ENCODE measurements at places on chromosomes 2 and 18.
A peak's percentile ranks its signal among the peaks of the same experiment; 100 is the strongest.

GRCh38 chr2:71534826-71535225, 81.5 kb downstream of the DYSF start:
- no peak for DNase-seq

DNA sequence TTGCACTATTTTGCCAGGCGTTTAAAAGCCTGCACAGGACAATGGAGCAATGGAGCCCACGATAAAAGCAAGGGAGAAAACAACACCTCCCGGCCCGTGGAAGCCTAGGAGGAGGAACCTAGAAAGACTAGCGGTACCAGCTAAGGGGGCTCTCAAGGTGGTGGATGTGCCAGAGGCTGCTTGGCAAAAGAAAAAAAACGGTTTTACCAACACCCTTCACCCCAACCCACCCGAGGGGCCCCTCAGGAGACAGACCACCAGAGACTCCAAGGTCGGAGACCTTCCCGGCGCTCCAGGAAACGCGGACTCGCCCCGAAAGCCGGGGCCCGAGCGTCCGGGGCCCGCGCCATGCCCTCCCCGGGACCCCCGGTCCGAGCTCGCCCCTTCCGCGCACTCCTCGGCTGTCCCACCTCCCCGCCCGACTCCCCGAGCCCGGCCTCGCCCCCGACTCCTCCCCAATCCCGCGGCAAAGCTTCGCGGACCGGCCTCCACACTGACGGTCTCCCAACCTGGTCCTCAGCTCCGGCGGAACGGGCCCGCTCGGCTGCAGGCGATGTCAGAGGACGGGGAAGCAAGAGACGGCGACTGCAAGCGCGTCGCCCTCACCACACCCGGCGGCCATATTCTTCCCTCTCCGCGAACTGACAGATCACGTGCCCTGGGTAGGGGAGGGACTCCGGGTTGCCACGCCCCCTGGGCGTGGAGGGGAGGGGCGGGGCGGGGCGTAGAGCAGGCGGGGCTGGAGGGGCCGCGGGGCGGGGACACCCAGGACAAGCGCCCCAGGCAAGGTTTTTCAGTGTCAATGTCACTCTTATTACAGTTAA, at the start of gene KIDINS220:
Gene KIDINS220 (minus strand): TSS at position 643 of the 824 bp plus-strand sequence. CDS start 10,520 bp downstream, outside the sequence.
- DNase-seq: peak; percentile 86

GRCh38 chr18:31721601-31722000, 37.2 kb upstream of the B4GALT6 start:
- DNase-seq: no peak

DNA sequence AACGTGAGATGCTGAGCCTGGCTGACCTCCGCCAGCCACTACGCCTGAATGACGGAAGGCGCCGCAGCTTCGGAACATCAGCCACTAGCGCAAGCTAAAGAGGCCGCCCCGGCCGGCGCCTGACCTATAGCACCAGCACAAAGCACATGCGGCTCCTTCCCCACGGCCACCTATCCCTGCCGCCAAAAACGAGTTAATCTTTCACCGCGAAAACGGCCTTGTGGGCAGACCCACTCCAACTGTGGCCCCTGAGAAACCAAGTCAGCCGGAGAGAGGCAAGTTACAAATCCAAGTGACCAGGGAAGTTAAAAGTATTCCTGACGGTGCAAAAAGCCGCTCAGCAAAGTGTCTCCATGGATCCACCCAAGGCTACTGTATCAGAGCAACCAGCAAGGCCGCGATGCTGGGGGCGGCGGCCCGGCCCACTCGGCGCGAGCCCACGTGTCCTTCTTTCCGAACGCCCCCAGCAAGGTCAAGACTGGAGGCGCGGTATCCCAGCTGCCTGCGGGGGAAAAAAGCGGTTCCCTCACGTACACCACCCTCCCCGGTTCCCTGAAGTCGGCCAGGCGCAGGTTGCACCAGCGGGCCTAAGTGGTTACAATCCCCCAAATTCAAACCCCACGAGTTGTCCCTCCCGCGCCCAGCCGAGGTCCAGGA, 575 bp downstream of the HSPD1 start:
- peak; percentile 79 for DNase-seq

GRCh38 chr18:9055626-9056025, 46.9 kb upstream of the NDUFV2 start:
- DNase-seq: no peak
